ENCODE measurements at places on chromosomes 3 and 15.

- peak; percentile 32 for DNase-seq
Observed at GRCh38 chr3:185552358-185552877, at the start of gene LIPH. Gene LIPH (minus strand): TSS chr3:185552588. CDS start chr3:185552471, 117 bp downstream.

DNA sequence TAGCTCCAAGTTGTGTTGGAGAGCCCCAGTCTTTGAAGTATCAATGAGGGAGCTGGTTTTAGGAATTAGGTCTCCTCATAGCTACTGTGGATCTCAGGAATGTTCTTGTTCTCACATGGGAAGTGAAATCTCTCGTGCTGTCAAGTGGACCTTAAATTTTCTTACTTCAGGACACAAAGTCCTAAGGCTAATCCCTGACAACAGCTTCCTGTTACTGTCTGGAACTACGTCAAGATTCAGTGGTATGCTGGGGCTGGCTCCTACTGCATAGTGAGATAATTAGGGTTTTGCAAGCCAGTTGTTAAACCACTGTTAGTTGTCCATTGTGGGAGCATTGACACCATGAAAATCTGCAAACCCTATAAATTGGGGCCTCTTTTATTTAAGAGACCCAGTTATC is 22.8 kb downstream of the MESP1 start:
- DNase-seq = no peak

DNA sequence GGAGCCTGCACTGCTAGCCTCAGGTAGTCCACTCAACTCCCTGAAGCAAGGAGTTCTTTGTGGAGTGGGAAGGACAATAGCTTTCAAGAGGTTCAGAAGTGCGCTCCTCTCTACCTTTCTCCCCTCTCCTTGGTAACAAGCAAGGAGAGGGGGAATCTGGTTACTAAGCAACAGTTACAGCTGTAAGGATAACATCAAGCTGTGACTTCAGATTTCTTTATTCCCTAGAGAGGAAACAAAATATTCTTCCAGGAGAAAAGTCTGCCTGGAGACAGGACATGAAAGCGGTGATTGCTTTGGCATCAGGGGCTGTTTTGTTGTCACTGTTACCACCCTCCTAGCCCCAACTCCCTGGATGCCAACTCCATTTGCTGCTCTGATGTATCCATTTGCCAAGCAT is 70.4 kb downstream of the TRANK1 start:
- DNase-seq = no peak

GRCh38 chr3:27712136-27713077 is 9.7 kb downstream of the EOMES start:
- peak; percentile 69 for DNase-seq

DNA sequence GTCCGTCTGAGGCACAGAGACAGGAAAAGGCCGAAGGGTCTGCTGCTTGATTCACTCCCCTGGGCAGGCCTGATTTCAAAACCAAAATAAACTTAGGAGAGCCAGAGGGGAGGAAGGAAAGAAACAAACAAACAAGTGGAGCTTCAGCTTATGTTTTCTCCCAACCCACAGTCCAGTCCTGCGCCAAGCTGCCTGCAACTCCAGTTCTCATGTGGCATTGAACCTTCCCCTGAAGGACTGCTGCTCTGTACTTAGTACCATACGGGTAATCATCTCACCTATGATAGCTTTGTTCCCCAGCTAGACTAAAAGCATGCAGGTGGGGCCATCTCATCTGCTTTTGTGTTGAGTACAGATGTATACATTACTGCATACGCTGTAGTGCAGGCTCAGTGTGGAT is 236.4 kb downstream of the THRB start:
- no peak for DNase-seq

- DNase-seq = no peak
Observed at GRCh38 chr3:42786212-42786611, 13.2 kb upstream of the CCDC13 start.

GRCh38 chr3:59996056-59996455 is 946.2 kb upstream of the CFAP20DC start:
- no peak for DNase-seq

- DNase-seq = no peak
Observed at GRCh38 chr3:117411971-117412370, 702.4 kb downstream of the TUSC7 start.

DNA sequence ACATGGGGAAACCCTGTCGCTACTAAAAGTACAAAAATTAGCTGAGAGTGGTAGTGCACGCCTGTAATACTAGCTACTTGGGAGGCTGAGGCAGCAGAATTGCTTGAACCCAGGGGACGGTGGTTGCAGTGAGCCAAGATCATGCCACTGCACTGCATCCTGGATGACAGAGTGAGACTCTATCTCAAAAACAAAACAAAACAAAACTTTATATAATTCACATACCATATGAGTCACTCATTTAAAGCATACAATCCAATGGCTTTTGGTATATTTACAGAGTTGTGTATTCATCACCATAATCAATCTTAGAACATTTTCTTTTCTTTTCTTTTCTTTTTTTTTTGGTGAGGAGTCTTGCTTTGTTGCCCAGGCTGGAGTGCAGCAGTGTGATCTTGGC is 8.7 kb downstream of the PXK start:
- DNase-seq = no peak

DNA sequence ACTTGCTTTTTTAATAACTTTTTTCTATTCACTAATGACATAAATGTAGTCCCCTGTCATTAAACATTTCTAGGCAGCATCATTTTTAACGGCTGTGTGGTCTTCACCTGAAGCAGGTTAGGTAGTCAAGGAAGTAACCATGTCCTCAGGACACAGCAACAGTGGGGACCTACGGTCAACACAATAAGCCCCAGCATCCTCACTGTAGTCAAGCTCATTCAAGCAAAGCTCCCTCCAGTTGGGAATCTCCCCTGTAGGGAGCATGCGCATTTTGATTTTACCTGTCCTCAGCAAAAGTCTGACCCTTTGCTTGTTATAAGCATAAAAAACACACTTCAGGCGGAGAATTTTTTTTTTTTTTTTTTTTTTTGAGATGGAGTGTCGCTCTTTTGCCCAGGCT is 151.4 kb downstream of the SHQ1 start:
- no peak for DNase-seq

GRCh38 chr3:10609134-10609533 is 103.7 kb upstream of the ATP2B2 start:
- DNase-seq = no peak

- DNase-seq = no peak
Observed at GRCh38 chr3:10198226-10198625, 33.5 kb downstream of the IRAK2 start.

- DNase-seq = no peak
Observed at GRCh38 chr15:62953021-62953420, 89.5 kb upstream of the TPM1 start.

DNA sequence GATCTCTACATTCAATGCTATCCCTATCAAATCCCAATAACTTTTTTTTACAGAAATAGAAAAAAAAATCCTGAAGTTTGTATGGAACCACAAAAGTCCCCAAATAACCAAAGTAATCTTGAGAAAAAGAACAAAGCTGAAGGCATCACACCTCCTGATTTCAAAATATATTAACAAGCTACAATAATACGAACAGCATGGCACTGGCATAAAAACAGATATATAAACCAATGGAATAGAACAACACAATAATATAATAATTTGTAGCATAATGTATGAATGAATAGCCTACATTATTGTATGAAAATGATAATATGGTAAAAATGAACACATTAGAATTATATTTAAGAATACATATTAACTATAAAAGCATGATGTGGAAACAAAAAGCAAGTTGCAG is 76.7 kb upstream of the TMC3 start:
- no peak for DNase-seq

DNA sequence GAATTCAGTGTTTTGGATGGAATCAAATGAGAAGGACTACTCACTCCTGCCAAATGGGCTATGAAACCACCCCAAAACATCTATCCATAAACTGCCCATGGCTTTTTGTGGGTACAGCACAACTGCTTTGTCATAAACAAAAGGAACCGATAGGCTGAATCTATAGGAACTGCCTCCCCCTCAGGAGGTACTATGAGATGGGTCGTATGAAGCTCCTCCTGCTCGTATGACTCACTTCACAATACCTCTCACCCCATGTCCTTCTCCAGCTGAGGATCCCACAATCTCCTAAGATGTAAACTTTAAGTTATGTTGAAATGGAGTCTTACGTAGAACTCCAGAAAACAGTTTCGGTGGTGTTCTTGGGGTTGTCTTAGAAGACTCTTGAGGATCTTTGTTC is 129.9 kb upstream of the SAMMSON start:
- DNase-seq = no peak

DNA sequence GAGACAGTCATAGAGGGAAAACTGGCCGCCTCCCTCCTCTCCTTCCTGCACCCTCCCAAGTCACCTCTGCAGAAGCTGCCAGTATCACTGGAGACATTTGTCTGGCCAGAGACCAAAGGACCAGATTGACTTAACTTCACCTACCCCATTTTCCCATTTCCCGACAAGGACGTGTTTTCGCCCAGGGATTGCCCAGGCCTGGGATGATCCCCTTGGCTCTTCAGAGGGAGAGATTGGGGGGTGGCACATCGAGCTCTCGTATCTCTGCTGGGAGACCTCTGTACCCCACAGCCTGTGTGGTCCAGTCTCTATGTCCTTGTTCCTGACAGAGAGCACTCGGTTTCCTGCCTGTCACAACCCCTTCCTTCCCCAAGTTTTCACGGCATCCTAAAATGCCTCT is 31.4 kb downstream of the RGMA start:
- no peak for DNase-seq

DNA sequence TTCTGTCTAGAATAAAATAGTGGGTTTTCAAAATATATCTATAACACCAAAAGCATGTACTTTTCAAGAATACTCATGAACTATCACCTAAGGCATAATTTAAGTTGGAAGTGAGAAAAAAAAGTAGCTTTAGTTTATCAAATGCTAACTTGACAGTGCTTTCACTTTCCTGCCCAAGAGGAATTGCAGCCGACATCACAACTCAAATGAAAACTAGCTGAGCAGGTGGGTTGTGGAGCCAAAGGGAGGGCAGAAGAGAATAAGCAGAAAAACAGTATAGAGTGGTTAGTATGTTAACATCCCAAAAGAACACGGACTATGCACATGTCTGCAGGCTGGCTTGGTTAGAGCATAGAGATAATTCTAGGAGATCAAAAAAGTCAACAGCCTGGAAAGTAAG is 120.9 kb downstream of the NEDD4 start:
- no peak for DNase-seq

GRCh38 chr3:162699291-162699690 is 1202.7 kb downstream of the OTOL1 start:
- no peak for DNase-seq

DNA sequence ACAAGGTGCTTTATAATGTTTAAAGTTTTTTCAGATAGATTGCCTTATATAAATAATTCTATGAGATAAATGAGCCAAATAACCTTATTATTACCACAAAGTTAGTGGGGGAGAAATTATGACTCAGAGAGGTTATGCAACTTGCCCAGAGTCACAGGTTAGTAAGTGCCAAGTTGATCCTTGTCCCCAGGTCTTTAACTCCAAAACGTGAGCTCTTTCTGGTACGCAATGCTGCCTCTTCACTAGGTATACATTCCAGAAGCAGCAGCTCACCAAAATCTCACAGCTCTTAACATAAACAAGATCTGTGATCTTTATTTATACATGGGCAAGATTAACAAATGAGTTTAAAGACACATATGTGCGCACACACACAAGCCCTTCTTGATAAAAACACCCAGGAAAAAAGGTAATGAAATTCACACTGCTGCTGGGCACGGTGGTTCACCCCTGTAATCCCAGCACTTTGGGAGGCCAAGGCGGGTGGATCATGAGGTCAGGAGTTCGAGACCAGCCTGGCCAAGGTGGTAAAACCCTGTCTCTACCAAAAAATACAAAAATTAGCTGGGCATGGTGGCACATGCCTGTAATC is 59.8 kb upstream of the NR2F2 start:
- DNase-seq = no peak

- no peak for DNase-seq
Observed at GRCh38 chr15:100909989-100910955, 8.9 kb upstream of the LRRK1 start.

- DNase-seq = no peak
Observed at GRCh38 chr3:47018269-47018611, 38.8 kb downstream of the NBEAL2 start.

- no peak for DNase-seq
Observed at GRCh38 chr3:15635121-15635661, 33.6 kb downstream of the BTD start.

GRCh38 chr3:38487323-38487722 is 8.8 kb upstream of the EXOG start:
- peak; percentile 30 for DNase-seq

- DNase-seq = no peak
Observed at GRCh38 chr15:31485911-31486461, 159.4 kb downstream of the KLF13 start.

DNA sequence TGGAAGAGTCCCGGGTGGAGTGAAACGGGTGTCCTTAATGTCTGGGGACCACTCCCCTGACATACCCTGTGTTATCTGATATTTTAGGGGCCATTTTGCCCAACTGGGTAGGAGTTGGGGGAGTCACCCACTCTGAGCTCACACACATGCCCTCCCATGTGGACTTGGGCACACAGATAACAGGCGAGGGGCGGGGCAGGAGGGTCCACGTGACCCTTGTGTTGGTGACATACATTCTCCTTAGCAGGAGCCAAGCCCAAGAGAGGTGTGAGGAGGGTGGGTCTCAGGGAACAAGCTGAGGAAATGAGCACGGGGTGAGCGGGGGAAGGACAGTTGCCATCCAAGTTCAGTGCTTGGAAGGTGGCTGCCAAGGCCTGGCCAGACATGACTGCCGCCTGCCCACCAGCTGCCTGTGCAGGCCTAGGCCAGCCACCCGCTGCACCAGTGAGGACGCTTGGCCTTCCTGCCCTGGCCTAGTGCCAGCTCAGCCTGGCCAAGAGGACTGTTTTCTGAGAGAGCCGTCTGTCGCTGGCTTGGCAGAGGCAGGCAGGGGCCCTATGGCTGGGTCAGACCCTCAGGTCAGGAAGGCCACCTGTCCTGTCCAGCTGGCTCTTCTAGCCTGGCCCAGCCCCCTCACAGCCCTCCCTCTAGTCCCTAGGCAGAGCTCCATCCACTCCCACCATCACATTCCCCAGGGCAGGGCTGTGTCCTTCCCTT is 31.3 kb upstream of the TMEM115 start:
- DNase-seq = no peak

DNA sequence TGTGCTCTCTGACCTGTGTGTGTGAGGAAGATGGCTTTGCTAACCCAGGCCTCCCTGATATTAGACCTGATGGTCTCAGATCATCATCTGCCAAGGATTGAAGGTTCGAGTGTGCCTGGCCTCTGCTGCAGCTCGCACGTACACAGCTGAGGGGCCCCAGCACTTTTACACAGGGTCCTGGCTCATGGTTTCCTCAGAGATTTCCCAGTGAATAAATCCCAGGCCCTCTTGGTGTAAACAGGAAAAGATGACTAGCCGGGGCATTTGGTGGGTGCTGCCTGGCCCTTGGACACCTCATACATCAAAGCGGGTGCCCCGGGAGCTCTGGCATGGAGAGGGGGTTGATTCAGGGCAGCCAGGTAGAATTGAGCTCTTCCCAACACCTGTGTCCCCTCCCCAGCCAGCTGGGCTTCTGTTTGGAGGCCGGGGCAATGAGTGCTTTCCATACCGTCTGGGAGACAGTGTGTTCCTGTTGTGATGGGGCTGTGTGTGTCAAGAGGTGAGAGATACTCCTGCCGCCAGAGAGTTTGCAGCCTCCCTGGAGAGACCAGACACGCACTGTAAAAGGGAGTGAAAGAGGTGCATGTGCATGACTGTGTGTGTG is 72.5 kb upstream of the TLE3 start:
- no peak for DNase-seq

GRCh38 chr3:187062526-187063177 is 76.6 kb downstream of the RPL39L start:
- no peak for DNase-seq

GRCh38 chr3:21913791-21914190 is 162.8 kb upstream of the ZNF385D start:
- no peak for DNase-seq

GRCh38 chr3:73399106-73399505 is 225.6 kb downstream of the PDZRN3 start:
- DNase-seq = no peak

All from GM18507 (cell line).